HTR-8/SVneo (cell line): ENCODE measurements at places on chromosomes 3 and 15.

DNA sequence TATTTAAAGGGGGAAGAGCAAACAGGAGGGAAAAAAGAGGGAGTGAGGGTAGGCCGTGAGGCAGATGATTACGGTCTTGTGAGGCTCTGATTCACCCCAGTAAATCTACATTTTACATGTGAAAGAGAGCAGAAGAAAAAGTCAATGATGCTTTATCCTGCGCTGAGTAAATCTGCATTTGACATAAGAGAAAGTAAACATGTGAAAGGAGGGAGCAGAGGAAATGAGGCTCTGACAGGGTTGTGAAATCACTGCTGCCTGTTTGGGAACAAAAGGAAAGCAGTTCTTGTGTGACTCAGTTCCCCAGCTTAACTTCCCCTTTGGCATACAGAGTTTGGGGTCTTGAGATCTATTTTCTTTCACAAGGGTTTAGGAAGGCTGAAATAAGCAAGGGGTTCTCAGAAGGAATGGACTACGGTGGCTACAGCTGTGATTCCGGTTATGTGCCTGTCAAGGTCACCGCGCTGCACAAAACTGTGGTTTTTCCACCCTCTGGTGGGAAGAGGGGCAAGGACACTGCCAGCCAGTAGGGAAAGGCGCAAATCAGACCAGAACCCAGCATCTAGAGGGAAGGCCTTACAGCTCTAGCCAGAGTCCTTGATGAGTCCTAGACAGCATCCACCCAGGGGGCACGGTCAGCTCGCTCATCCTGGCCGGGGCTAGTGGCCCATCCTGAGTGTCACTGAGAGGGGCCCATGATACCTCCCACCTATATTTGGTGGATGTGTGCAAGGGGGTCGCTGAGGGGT, 18.9 kb upstream of the HCN4 start:
- no peak for DNase-seq

- DNase-seq: no peak
Measured at GRCh38 chr3:37768107-37768809, 93.4 kb upstream of the CTDSPL start.

GRCh38 chr3:89252860-89253259, 145.4 kb downstream of the EPHA3 start:
- peak; percentile 1 for DNase-seq

DNA sequence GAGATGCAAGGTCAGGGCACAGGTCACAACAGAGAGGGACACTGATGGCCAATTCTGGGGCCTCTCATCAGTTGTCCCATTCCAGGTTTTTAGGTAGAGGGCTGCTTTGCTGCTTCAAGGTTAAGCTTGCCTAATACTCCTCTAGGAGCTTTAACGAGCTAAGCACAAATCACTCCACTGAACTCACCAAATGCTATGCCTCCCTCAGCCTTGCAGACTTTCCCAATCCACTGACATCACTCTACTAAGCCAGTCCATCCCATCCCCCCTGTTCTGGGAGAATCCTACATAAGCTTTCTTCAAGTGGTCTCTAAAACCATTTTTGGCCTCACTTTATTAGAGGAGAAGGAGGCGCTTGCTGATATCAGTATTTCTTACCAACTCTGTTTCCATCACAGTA, 24.8 kb upstream of the PDCD6IP start:
- no peak for DNase-seq

- peak; percentile 40 for DNase-seq
Measured at GRCh38 chr15:71559098-71559497, 251.3 kb upstream of the NR2E3 start.

DNA sequence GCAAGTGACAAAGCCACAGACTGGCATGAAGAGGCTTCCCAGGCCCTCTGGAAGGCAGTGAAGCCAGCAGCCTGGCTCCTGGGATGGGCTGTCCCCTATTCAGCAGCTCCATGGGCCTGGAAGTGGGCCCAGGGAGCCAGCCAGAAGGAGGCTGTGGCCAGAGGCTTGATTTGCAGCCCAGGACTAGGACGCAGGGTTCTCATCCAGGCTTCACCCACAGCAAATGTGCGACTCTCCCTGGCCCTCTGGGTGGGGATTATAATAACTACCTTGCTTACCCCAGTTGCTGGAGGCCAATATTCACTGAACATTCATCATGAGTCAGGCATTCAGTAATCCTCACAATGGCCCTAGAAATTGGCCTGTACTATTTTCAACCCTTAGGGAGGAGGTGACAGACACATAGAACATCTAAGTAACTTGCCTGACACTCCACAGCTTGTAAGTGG, 24.6 kb upstream of the SRP14 start:
- no peak for DNase-seq

- no peak for DNase-seq
Measured at GRCh38 chr15:33515121-33515520, 204.4 kb downstream of the RYR3 start.

DNA sequence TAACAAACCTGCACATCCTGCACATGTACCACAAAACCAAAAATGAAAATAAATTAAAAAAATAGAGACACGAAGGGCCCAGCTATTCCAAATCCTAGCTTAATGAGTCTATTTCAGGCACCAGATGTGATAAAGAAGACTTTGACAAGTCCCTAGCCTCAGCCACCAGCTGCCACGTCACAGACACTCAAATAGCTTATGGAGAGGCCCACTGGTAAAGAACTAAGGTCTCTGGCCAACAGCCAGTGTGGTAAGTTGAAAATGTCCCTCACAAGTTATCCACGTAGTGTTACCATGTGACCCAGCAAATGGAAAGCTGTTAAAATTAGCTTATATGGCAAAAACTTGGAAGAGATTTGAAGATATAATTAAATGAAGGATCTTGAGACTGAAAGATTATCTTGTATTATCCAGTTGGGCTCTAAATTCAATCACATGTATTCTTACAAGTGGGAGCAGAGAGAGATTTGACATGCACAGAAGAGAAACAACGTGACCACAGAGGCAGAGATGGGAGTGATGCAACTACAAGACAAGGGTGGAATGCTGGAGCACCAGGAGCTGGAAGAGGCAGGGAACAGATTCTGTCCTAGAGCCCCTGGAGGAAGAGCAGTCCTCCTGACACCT, 10.9 kb downstream of the ACSBG1 start:
- no peak for DNase-seq

- DNase-seq: no peak
Measured at GRCh38 chr3:182790612-182791011, 2.7 kb upstream of the ATP11B start.

GRCh38 chr3:143601723-143602484, 246.4 kb downstream of the SLC9A9 start:
- no peak for DNase-seq

DNA sequence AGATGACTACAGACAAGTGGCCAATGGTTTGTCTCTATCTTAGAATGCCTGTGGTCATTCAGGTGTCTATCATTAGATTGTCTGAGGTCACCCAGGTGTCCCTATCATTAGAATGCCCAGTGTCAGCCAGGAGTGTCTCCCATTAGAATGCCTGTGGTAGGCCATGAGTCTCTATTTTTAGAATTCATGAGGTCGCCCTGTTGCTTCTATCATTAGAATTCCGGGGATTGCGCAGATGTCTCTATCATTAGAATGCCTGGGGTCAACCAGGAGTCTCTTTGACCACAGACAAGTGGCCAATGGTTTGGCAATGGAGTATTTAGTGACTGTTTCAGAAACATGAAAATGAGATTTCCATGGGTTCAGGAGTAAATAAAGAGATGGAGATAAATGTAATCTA, 7.6 kb downstream of the RTP2 start:
- no peak for DNase-seq

DNA sequence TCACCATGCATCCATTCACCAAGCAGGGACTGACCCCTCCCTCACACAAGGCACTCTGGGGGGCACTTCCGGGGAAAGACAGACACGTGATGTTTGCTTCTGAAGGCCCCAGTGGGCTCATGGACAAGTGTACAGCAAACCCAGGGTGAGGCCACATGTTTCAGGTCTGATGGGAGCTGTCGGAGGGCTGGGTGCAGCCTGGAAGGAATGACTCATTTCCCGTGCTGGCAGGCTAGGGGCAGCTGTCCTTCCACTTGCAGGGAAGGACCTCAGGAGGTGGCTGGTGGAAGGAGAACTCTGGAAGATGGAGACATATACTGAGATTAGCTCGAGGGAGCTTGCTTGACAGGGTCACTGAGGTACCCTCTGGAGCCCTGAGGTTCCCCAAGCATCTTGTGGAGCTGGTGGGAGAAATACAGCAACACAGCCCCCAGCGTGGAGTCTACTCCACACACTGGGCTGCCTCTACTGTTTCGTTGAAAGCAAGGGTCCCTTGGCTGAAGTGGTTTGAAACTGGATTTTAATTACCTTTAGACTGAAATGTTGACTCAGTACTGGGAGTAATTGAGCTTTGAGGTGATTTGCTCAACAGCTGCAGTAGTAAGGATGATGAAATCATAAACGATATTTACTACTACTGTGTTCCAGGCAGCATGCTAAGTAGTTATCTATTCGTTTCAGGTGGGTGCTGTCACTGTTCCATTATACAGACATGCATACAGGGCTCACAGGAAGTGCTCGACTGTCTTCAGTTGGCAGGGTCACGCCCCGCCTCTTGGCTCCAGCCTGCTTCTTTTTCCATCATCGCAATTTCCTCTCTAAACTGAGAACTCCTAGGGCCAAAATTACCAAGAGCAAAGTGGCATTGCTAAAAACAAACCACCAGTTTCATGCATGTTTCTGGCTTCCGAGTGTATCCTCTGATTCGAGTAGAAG, 230.4 kb downstream of the ADAMTS17 start:
- DNase-seq: peak; percentile 88

DNA sequence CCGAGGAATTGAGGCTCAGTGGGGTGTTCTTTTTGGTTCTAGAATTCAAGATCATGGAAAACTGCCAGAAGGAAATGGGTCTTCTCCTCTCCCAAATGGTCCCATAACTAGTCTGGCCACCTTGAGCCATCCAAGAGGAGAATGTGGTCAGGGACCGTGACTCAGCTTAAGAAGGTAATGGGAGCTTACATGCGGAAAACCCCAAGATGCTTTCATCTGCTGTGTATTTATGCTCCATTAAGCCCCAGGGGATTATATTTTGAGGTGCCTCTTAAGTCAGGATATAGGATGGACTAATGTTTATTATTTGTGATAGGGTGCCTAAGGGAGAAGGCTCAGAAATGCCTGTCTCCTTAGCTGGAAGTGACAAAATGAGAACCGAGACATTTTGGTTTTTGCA, 39.2 kb upstream of the DLG1 start:
- no peak for DNase-seq

DNA sequence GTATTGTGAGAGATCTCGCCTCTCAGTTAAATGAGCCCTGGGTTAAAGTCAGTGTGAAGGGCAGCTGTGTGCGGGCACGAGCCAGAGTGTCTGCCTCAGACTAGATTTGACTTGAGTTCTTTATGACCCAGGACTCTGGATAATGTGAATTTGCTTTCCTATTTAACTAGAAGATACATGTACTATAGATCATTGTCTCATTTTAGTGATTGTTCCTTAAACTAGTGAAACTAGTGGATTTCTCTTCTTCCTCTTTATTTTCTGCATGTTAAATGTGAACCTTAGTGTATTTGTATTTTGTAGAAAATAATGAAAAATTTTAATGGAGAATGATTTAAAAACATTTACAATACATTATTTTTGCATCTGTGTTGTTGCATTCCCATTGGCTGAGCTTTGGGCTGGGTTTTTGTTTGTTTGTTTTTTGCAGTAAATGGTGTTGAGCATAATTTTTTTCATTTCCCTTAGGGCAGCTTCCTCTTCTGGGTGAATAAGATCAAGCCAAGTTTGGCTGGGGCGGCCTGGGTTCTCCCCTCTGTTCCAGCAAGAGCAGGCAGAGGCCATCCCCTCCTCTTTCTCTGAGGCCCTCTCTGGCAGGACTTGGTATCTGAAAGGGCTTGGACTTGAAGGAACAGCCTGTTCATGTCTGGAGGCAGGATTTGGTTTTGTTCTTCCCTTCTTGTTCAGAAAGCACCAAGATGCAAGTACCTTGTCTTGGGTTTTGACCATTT, 15.0 kb downstream of the GCSAM start:
- no peak for DNase-seq

DNA sequence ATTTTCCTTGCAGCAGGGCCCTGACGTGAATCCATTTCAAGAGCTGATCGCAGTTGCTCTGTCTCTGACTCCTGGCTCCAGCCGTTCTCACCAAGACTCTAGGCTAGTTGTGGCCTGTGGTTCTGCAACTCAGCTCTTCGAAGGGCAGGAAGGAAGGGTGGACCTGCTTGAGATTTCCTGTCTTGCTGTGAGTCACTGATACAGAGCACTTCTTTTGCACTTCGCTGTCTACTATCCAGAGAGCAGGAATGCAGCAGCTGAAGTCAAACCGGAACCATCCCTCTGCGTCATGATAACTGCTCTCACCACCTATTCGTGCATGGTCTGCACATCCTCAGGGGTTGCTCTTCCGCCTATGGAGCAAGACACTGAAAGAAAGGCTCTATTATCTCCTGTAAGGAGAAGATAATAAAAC, 59.7 kb downstream of the RAP2B start:
- peak; percentile 93 for DNase-seq

- DNase-seq: no peak
Measured at GRCh38 chr3:14489641-14490040, 50.5 kb downstream of the GRIP2 start.

DNA sequence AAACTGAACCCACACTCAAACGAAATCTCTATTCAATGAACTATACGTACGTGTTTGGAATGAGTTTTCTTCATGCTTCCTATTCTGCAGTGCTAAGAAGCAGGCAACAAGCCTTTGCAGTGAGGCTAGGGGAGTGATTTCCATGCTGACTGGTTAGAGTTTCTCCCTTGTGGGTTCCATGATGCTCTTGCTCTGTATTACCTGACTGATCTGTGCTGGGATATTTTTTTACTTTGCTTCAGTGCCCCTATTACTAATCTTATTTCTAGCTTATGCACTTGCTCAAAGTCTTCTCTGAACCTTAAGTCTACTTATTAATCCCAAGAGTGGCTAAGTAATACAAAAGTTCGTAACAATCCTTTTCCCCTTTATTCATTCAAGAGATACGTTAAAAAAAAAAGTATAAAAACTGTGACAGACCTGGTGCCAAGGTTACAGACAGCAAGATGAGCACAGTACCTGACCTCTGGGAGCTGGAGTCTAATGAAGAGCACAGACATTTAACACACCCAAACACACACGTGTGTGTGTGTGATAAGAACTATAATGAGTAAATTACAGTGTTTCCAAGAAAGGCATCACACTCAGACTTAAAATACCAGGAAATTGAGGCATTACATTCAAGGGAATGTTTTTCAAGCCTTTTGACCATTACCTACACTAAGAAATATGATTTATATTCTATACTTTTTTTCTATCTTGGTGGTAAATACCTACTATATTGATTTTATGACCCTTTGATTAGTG, 50.5 kb upstream of the FBN1 start:
- DNase-seq: no peak

- DNase-seq: no peak
Measured at GRCh38 chr3:141849056-141849815, 27.2 kb upstream of the ATP1B3 start.

DNA sequence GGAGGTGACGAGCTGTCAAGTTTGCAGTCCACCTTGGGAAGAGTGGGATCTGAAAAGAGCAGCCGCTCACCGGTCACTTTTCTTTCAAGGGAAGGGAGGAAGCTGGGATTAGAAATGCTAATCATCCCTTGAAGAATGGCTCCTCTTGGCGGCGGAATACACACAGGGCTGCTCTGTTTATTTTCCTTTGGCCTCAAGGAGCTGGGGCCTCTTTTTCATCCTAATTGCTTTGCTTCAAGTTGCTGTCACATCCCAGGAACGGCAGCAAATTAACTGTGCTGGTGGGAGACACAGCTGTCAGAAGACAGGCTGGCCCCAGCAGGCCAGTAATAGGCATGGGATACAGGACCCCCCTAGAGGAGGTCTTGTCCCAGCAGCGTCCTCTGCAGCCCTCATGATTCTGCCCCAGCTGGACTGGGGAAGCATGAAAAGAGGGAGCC, 6.7 kb downstream of the KBTBD13 start:
- no peak for DNase-seq

- peak; percentile 45 for DNase-seq
Measured at GRCh38 chr3:33886015-33886414, 87.6 kb downstream of the PDCD6IP start.
